ENCODE measurements at places on chromosomes 6 and 20.

DNA sequence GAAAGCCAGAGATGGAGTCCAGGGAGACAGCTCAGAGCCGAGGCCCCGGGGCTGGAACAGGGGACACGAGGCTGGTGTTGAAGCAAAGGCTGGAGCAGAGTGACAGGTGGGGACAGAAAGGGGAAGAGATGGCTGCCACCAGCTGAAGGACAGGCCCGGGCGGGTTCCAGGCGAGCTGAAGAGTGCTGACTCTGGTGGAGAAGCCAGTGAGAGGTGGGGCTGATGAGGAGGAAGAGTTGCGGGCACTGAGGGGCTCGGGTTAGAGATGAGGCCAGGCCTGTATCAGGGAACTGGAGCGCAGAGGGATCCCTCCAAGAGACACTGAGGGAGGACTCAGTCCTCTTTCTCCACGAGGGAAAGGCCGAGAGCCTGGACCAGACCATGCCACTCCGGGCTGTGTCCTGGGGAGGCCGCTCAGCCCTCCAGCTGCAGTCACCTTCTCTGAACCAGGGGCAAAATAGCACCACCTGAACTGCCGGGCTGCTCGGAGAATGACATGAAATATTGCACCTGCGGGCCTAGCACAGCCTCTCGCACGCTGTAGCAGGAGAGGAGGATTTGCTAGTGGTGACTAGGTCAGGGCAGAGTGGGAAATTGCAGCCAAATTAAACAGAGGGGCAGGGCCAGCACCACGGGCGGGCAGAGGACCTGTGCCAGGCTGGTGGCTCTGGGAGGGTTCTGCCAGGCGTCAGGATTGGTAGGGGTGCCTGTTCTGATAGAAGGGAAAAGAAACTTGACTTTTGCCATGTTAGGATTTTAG lies 175.9 kb downstream of the ZDHHC14 start:
- DNase-seq, result no peak

GRCh38 chr20:52805296-52805571 lies 166.9 kb upstream of the TSHZ2 start:
- DNase-seq, result no peak

DNA sequence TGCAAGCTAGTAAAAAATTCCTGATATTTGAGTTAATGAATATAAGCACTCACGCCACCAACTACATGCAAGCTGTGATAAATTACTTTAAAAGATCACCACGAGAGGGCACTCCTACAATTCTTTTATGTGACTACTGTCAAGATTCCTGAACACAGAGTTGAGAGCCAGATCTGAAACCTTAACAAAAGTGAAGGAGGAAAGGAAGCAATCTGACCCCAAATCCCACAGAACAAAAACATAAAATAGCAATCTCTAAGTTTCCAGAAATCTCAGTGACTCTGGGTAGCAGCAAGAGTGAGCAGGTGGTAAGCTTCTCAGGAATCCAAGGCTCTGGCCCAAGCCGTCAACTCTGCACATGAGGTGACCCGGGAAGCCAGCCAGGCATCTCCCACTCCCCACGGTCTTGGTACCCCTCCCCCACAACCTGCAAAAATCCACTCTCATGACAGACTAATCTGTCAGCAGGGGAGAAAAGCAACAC lies 55.1 kb downstream of the STAU1 start:
- peak; percentile 74 for DNase-seq

DNA sequence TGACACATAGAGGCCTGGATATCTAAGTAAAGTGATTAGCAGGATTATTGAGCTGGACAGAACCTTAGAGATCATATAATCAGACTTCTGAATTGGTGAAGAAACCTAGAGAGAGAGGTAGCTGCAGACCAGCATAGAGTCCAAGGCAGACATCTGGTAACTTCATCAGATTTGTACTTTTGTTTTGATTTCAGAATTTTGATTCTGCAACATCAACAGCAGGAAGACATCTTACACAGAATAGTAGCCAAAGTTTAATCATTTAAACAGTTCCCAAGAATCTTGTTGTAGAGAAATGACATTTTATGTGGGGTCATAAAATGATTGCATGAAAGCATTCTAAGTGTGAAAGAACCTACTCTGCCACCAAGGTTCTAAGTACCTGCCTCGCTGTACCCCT lies 39.4 kb downstream of the RPRD1B start:
- no peak for DNase-seq

- DNase-seq, result no peak
Measured at GRCh38 chr6:159483259-159483658, 209.8 kb downstream of the SOD2 start.

GRCh38 chr20:63284544-63284949 lies 8.4 kb upstream of the COL20A1 start:
- no peak for DNase-seq

DNA sequence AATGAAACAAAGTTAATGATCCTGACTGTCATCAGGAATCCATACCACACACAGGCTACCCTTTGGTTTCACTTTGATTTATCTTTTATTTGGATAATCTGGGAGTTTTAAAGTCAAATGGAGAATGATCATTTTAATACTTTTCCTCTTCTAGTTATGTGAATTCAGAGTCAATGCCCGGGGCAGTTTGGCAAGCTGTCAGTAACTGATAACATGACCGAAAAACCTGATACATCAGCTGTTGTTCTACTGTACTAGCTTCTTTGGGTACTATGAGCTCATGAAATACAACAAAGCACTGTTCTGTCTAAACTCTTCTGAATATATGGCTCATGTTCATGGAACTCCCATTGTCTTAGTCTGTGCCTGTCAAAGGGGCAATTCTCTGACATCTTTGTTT lies 30.2 kb downstream of the KLHL31 start:
- DNase-seq, result no peak

DNA sequence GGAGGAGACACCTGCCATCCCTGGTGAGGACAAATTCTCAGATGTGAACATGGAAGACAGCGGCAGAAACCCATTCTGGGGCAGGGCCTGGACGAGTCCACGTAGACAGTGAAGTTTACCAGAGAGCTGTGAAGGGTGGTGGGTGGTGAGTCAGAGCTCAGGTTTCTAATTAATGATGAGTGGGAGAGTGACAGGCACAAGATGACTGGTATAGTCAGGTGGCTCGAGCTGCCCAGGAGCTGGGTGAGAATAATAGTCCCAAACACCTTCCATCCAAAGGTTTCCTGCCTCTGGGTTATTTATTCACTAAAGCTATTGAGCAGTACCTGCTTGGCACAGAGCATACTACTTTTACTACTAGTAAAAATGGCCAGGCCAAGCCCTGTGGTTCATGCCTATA lies 6.0 kb downstream of the TLDC2 start:
- peak; percentile 96 for DNase-seq

DNA sequence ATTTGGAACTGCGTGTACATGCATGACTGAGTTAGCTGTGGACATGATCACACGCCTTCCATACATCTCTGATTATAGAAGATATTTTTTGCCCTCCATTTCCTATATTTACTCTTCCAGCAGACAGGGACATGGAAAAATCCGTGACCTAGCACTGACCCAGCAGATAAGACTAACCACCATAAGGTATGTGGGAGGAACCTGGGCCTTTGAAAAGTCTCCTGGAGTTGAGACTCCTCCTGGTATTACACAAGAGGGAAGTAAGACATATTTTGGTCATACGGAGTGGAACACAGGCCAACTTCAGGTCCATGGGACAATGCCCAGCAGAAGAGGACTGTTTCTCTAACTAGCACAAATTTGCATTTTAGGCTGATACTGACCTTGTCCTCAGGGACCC lies 13.7 kb upstream of the SIRPB1 start:
- peak; percentile 55 for DNase-seq

GRCh38 chr20:46937533-46938226 lies 43.0 kb downstream of the EYA2 start:
- DNase-seq, result no peak

DNA sequence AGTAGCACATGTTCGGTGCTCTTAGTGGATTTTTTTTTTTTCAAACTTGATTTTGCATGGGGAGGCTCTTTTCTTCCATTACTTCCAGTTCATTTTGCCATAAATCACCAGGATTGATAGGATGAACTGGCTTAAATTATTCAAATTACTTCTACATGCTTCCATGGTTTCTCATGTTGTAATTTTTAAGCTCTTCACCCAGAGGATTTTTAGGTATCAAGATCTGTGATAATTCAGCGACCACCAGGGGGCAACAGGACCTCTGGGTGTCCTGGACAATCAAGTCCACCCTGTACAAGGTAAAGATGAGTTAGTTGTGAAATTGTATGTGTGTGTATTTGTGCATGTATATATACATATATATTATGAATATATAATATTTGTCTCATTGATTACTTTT lies 4.2 kb upstream of the EPHA7 start:
- DNase-seq, result peak; percentile 66

- DNase-seq, result peak; percentile 58
Measured at GRCh38 chr6:89818977-89819335, 638 bp downstream of the MDN1 start.
